CD8-positive, alpha-beta T cell (primary cell): ENCODE measurements at places on chromosomes 1 and 21. TPM values are rescaled to one million over a fixed set of nuclear protein-coding genes. Genes with fewer than 3 reads are reported as not detected.

DNA sequence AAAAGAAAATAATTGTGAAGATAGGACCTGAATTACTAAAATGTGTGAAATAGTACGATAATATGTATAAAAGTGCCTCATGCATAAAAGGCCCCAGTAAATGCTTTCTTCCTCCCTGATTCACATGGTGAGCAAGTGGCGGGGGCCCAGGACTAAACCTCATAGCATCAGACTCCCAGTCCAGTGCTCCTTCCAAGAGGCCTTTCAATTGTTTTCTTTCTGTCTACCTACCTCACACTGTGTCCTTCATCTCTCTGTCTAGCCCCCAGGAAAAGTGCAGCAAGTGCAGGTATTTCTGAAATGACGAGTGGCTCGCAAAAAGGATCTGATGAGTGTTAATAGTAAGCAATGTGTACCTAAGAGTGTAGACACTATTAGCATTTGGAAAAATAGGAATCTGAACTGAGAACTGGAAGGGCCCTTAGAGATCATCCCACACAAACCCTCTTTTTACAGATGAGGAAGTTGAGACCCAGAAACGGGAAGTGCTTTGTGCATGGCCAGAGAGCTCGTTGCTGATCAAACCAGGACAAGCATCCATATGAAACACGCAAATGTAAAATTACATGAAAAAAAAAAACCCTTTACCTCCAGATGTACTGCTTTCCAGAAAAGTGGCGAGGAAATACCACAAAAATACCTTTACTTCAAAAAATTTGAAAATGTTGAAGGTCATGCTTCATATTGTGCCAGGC is 118.2 kb upstream of the HOOK1 start:
- no peak for DNase-seq

Gene OR10Z1
- total RNA-seq: not detected

Gene GPX7
- total RNA-seq: 11.1 TPM

Gene PLCH2
- 17.9 TPM for total RNA-seq

Gene SIPA1L2
- total RNA-seq: 2.2 TPM

GRCh38 chr21:41839387-41840000 is 39.6 kb downstream of the PRDM15 start:
- no peak for DNase-seq

DNA sequence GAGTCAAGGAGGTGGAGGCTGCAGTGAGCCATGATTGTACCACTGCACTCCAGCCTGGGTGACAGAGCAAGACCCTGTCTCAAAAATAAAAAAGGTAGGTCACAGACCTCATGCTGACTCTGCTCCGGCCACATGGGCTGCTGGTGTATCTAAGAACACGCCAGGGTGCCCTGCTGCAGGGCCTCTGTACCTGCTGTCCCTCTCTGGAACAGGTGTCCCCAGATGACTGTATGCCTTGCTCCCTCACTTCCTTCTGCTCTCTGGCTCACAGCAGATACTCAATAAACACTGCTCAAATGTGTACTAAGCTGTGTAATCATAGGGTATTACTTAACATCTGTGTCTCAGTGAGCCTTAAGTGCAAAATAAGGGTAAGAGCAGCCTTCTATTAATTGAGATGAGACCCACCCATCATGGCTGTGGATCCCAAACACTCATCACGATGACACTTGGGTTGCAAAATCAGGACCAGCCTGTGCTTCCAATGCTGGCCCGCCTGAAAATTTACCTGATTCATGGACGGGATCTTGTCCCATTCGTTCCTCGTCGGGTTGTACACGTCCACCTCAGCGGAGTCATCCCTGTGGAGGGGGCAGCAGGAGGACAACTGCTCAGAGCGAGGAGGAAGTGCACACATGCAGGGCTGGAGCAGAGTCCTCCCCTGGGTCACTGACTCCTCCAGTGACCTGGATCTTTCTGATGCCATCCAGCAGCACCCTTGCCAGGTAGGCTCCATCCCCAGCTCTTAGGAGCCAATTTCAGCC is 7.5 kb downstream of the KLHL21 start:
- DNase-seq: no peak
